ENCODE measurements at places on chromosomes 3 and 15.
A peak's percentile ranks its signal among the peaks of the same experiment; 100 is the strongest.

- peak; percentile 77 for DNase-seq
Measured at GRCh38 chr15:92624401-92624991, 31.1 kb downstream of the FAM174B start.

GRCh38 chr3:76026379-76026778 lies 241.0 kb upstream of the ZNF717 start:
- DNase-seq, result no peak

DNA sequence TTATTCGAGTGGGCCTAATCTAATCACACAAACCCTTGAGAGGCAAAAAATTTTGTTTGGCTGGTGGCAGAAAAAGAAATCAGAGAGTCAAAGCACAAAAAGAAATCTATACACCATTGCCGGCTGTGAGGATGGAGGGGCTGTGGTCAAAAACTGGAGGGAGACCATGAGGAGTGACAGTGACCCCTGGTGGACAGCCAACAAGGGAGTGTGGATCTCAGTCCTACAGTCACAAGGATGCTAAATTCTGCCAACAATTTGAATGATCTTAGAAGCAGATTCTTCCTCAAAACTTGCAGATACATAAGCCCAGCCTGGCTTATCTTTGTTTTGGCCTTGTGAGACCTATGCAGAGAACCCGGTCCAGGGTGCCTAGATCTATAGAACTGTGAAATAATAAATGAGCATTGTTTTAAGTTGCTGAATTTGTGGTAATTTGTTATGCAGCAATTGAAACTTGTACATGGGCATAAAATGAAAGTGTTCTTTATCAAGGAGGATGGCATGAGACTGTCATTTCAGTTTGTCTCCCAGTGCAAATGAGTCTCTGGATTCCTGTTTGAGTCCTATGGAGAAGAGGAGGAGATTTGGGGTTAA lies 103.0 kb upstream of the ARHGEF26 start:
- DNase-seq, result no peak

DNA sequence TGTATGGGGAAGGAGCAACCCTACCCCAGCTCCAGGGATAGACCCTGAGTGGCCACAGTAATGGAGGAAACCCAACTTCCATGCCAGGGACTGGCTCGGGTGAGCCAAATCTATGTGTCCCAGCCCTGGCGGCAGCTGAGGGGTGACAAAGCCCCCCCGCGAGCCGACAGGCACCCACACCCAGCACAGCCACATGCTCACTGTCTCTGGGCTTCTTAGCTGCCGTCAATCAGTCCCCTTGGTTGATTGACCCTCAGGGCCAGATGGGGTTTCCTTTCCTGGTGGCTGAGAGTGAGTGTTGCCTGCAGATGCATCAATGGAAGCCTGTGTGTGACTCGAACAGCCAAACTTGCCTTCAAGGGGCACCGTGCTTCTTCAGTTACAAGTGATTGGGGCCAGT lies 2.1 kb upstream of the OCA2 start:
- DNase-seq, result no peak

GRCh38 chr15:74327756-74328155 lies 39.7 kb downstream of the CYP11A1 start:
- no peak for DNase-seq

DNA sequence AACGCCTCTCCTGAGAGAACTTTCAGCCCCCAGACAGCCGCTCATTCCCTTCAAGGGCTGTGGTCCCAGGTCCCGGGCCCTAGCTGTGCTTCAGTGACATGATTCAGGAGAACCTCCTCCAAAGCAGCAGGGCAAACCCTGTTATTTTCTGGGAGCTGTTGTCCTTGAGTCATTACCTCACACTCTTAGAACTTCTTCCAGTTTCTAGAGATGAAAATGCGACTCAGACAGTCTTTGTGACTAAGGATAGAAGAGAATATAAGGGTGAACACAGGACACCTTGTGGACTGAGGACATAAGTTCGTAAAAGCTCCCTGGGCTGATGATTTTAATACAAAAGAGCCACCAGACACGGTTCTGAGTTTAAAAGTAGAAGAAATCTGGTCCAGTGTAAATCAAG lies 203.8 kb downstream of the RORA start:
- DNase-seq, result no peak

GRCh38 chr3:133329626-133330025 lies 70.2 kb upstream of the BFSP2 start:
- DNase-seq, result no peak

DNA sequence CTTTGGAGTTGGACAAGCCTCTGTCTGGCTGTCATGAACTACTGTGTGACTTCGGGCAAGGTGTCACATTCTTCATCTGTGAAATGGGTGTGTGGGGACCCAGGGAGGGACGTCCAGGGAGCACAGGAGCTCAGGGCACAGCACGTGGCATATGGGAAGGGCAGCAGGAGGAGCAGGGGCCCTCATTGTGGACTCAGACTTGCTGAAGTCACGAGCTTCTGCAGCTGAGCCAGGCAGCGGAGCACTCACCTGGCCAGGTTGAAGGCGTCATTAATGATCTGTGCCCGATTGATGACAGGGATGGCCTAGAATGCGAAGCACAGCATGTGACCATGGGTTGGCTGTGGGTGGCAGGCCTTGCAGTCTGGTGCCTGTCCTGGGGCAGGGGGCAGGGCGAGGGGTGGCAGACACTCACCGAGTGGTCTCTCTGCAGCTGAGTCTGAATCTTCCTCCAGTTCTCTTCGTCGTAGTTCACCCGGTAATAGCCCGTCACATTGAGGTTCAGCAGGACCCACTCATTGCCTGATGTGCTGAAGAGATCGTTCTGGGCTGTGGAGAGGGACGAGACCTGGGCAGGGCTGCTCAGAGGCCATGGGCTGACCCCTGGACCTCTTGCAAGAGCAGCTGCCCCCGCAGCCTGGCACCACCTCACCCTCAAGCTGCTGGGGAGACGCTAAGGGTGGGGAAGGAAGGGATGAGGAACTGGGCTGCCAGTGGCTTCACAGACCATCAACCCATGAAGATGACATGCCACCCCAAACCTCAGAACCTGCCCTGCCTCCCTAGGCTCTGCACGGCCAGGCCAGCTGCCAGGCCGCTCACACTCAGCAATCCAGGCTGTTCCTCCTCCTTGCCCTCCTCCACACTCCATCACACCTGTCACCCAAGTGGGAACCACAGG lies 15.4 kb downstream of the ANPEP start:
- DNase-seq, result no peak

GRCh38 chr15:29618586-29618985 lies 203.7 kb downstream of the TJP1 start:
- DNase-seq, result no peak

DNA sequence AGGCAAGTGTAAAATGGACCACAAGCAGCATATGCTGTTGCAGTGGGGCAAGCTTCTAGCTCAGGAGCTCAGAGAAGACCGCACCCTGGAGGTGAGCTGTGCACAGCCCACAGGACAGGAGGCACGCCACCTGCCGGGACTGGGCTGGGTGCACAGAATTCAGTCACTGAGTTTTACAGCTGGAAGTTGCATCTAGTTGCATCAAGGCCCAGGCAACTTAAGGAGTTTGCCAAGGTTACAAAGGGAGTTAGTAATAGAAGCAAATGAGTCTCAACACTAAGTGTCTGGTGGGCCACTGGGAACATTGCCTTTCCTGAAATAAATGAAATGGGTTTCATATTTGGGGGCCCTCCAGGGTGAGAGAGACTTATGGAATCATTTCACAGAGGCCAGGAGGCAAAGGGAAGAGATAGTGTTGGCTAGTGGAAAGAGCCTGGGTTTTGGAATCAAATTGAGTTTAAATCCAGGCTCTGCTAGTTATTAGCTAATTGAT lies 36.0 kb upstream of the TIMP4 start:
- DNase-seq, result no peak

DNA sequence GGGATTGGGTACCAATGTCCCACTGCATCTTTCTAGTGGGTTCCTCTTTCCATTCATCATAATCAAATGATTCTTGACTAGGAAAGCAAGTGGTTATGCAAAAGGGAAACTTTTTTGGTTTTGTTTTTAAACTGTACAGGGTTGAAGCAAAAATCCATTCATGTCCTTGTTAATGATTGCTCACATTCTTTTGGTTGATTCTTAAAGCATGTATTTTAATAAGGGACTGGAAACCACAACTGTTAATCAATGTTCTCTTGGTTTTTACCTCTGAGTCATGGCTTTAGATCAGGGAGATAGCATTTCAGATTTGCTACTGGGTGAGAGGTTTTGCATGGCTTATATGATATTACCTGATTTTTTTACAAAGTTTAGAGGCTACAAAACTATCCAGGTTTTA lies 371.7 kb upstream of the RGMA start:
- no peak for DNase-seq

Measured in substantia nigra (tissue), 51 donors.